Omental fat pad (tissue), 4 donors: ENCODE measurements at places on chromosomes 2 and 18. TPM values are rescaled to one million over a fixed set of nuclear protein-coding genes. Genes with fewer than 3 reads are reported as not detected.

GRCh38 chr18:41747723-41748242 is 207.3 kb upstream of the PIK3C3 start:
- DNase-seq: no peak

DNA sequence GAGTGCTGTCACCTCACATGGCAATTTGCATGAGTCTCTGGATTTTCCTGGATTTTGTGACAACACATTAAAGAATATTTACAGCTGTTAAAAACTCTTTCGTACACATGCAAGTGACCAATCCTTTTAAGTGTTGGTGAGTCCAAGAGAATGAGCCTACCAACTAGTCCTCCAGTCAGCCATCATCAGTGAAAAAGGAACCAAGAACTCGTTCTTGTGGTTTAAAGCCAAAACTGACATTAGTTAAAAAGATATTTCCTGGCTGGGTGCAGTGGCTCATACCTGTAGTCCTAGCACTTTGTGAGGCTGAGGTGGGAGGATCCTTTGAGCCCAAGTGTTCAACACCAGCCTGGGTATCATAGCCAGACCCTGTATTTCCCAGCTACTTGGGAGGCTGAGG is 215.4 kb upstream of the ITGA4 start:
- no peak for DNase-seq

DNA sequence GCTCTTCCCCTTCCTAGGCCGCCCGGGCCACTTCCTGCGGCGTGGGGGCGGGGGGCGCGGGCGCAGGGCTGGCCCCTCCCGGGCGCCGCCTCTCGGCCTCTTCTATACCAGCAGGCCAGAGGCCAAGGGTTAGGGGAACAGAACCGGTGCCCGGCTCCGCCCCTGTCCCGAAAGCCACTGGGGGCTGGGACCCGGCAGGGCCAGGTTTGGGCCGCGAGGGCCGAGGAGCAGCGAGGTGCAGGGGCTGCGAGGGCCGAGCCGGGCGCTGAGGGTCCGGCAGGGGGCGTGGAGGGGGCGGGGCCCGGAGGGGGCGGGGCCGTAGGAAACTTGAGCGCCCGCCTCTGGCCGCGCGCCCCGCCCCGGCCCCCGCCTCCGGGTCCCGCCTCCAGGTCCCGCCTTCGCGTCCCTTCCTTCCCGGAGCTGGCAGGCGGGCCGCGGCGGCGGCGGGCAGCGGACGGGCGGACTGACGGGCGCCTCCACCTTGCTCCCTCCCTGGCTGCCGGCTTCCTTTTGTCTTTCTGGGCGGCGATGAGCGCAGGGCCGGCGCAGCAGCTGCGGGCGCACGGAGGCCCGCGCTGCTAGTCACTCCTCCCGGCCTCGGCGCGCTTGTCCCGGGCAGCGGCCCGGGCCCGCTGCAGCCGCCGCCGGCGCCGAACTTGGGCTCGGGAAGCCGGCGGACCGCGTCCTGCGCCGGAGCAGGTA is at the start of gene HPCAL1:
TSS of gene HPCAL1 (plus strand) at position 426 of the 702 bp plus-strand sequence. CDS start 116,854 bp downstream, outside the sequence.
- no peak for DNase-seq

TEX44 gene
- not detected for total RNA-seq

MYO7B gene
- 0.38 TPM for total RNA-seq

ATP6V1C2 gene
- 0.63 TPM for total RNA-seq

SP140 gene
- 2.1 TPM for total RNA-seq
